ENCODE measurements at places on chromosomes 3 and 15.
A peak's percentile ranks its signal among the peaks of the same experiment; 100 is the strongest.

DNA sequence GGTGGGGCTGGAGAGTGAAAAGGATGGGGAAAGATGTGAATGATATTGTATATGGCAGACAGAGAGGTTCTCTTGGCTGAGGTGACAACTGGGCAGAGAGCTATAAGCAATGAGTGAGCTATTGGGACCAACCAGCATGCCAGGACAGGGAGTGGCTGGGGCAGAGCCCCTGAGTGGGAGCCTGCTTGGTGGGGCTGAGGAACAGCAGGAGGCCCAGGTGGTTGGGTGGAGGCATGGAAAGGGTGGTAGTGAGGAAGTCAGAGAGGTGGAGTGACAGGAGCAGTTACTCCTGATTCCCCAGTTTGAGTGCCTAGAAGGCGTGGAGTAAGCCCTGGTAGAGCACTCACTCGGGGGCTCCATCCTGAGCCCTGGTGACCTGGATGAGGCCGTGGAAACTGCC lies 15.5 kb upstream of the TNFAIP8L3 start:
- no peak for DNase-seq

GRCh38 chr3:118272991-118273390 lies 761.7 kb downstream of the IGSF11 start:
- DNase-seq = no peak

DNA sequence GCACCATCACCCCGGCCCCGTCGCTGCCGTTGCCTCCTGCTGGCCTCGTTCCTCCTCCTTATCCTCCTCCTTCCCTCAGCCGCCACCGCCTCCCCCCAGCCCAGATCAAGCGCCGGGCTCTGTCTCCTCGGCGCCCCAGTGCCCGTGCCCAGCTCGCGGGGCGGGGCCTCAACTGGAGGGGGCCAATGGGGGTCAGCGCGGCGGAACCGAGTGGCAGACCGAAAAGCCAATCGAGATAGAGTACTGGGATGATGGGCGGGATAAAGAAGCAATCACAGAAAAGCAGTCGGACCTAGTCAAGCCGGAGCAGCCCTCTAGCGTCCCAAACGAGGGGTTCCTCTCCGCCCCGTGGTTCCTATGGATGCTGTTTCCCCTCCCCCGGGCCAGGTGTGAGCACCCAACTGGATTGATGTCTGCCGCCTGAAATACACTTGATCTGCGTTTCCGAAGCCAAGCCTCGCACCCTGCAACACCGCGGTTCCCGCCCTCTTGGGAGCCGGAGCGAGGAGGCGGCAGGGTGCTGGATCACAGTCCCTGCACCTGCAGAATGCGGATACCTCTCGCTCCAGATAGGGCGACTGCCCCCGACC lies at the start of gene FRMD5:
Gene FRMD5, minus strand, starts transcription at position 121 of the 590 bp plus-strand sequence.
- DNase-seq = peak; percentile 91

DNA sequence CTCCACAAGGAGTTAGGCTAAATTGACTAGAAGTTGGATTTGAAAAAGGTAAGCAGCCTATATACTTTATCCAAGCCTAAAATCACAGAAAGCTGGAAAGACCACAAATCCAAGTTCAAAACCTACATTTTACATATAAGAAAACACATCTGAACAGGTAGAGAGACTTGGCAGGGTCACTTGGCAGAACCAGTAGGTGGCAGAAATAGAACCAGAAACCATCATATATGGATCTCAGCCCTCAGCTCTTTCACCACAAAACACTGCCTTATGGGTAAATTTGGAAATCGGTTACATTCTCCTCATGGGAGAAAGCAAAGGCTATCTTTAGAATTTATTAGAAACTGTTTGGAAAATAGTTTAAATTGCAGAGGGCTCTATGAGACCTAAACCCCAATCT lies 44.2 kb downstream of the MKRN2 start:
- DNase-seq = no peak

- no peak for DNase-seq
Measured at GRCh38 chr15:43286074-43286473, 19.3 kb upstream of the TGM5 start.

DNA sequence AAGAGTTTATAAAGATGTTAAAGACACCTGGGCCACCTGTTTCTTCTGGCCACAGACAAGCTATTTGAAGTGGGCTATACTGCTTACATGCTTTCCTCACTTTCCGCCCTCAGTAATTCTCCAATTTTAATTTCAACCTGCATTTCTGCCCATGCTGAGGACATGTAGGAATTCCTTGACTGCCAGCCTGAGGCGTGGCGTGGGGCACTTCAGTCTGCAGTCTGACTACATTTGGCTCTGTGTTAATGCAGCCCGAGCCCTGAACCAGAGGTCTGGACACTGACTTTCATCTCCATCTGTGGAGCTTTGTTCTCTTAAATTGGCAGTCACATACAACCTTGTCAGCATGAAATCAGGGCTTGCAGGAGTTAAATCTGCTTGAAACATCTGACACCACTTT lies 8.5 kb downstream of the UQCC5 start:
- no peak for DNase-seq

DNA sequence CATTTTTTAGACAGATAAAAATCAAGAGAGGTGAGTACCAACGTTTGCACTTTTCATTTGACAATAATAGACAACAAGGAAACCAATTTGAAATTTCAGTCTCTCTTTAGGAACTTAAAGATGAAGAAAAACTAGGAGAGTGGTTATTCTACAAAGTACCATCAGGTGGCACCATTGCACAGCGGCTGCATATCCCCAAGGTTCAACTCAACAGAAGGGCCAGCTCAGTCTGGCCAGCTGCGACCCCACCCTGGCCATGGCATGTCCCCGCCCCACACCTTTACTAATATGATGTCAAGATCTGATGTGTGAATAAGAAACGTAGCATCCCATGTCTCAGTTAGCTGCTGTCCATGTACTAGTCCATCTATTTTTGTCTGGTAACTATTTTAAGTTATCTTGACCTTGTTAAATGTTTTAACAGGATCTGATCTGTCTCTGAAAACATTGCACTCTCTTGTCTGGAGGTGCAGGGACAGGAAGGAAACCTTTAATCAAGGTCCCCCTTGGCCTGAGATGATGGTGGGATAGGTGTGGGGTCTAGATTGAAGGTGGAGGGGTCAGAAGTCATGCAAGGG lies 35.5 kb upstream of the CGNL1 start:
- DNase-seq = peak; percentile 17

- DNase-seq = no peak
Measured at GRCh38 chr3:155339052-155339451, 45.6 kb upstream of the STRIT1 start.

DNA sequence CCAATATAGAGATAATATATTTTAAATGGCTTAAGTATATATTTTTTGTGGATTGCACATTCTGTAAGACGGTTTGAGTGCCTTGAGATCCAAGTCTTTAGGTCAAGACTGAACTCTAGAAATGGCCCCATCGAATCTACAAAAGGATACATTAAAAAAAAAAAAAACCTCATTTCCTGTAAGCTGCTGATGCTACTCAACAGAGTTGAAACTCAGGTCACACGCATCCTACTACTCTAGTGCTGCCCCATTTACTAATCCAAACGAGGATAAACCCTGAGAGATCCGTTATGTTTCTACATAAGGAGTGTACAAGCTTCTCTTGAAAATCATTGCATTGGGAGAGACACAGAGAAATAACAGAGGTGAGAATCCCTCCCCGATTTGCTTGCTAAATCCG lies 187.3 kb downstream of the TIGIT start:
- DNase-seq = no peak

- no peak for DNase-seq
Measured at GRCh38 chr15:38205526-38206272, 46.9 kb upstream of the SPRED1 start.

GRCh38 chr3:56219894-56220805 lies 248.1 kb downstream of the ERC2 start:
- no peak for DNase-seq

DNA sequence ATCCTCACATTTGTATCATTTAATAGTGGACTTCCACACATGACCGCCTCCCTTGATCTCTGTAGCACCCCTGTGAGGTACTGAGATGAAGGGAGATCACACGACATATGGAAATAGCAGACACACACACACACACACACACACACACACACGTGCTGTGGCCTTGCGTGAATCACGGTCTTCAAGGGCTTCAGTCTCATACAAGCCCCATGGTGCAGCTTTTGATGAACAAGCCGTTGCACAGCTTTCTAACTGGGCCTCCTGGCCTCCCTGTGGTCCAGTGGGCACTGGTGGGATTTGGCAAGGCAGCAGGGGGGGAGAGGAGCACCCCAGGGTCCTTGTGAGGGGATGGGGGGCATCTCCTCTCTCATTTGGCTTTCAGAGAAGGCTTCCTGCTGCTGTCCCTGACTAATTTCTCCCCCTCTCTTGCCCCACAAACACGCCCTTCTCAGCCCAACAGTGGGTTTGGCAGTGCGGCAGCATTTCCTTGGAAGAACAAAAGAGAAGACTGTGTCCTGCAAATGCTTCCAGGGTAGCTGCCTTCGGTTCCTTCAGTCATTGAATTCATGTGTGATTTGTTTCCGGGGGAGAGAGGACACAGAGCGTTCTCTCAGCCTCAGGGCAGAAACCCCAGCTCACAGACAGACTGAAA lies 98.7 kb downstream of the SMAD6 start:
- DNase-seq = no peak

GRCh38 chr3:47802734-47803479 lies at the start of gene DHX30:
Gene DHX30, plus strand, starts transcription at chr3:47803138. Its CDS starts 7,546 bp downstream, at chr3:47810684.
- DNase-seq = peak; percentile 89

- no peak for DNase-seq
Measured at GRCh38 chr3:84042399-84043106, 916.2 kb upstream of the CADM2 start.

DNA sequence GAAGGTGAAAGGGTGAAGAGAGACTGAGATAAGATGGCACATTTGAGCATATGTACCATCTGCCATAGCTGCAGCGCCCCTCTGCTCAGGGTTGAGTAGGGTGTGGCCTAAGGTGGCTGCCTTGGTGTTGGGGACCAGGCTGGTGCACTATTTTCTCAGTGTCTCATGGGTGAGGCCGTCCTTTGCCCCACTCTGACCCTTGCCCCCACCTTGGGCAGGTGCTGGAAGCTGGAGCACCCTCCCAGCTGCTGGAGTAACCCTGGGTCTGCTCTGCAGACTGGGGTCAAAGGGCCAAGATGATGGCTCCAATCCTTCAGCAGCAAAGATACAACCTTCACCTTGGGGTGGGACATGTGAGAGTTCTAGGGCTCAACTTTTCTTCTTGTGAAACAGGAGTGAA lies 69.2 kb downstream of the DAPK2 start:
- no peak for DNase-seq

DNA sequence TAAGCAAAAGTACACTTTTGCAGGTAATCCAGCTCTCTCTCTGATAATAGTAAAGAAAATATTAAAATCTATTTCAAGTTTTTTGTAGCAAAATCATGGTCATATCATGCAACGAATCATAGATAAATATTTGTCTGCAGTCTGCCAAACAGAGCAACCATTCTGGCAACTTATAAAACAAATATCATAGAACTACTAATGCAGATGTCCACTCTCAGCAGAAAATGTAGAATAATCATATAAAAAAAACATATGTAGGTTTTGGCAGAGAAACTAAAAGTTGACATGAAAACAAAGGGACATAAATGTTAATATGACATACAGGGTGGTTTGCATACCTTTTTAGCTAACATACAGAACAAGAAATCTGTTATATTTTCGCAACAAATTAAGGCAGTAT lies 12.2 kb downstream of the TMCC1 start:
- DNase-seq = no peak

DNA sequence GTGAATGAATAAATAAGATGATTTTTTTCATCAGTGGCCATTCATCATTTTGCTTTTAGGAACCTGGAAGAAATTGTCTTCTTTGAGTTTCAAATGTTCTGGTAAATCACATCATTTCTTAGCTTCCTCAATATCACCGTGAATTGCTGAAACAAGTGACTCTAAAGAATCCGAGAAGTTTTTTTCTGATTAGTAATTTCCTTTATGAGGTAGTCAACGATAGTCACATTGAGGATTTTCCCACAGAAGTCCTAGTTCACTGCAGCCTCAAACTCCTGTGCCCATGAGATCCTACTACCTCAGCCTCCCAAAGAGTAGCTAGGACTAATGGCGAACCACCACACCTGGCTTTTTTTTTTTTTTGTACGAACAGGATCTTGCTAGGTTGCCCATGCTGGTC lies 3.6 kb upstream of the TMPRSS7 start:
- DNase-seq = no peak

- DNase-seq = peak; percentile 70
Measured at GRCh38 chr3:194485881-194486539, 792 bp downstream of the ATP13A3 start.

- no peak for DNase-seq
Measured at GRCh38 chr3:77475507-77475906, 435.6 kb downstream of the ROBO2 start.

DNA sequence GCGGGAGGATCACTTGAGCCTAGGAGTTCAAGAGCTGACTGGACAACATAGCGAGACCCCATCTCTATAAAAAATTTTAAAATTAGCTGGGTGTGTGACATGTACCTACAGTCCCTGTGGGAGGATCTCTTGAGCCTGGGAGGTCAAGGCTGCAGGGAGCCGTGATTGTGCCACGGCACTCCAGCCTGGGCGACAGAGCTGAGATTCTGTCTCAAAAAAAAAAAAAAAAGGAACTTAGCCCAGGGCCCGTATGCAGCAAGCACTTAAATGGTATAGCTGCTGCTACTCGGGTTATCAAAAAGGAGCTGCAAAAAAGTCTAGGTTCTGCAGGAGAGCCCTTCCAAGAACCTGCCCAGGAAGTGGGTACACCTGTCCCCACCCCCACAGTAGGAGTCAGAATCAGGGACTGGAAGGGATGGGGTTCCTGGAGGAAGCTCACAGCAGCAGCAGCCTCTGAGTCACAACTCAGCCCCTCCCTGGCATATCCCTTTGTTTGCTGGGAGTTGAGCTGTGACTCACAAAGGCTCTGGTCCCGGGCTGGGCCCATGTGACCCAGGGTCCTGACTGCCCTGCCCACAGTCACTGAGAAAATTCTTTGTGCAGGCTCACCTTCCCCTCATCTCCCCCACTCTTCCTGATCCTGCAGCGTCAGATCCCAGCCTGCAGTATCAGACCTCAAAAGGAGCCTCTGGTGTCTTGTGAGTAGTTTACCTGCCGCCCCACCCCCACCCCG lies at the start of gene SPATA12:
Gene SPATA12, plus strand, starts transcription at position 576 of the 733 bp plus-strand sequence. CDS start 13,031 bp downstream, outside the sequence.
- DNase-seq = no peak

DNA sequence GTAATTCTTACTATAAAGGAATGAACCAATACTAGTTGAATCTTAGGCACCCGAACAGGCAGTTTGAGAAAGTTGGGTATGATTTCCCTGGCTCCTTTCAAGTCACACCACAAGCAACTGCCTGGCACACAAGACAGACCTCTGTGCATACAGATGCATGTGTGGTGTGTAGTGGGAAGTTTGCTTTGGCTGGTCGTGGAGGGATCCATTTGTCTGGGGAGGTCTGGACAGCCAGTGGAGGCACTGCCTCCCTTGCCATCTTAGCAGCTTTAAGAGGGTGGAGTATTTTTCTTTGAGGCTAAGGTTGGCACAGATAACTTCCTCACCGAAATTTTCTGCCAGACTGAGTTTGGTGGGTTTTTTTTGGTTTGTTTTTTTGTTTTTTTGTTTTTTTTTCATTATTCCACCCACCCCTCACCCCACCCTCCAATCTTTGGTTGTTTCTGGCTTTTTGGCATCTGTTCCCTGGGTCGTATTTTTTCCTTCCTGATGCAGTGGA lies 97.1 kb downstream of the TMEM212 start:
- DNase-seq = no peak

- no peak for DNase-seq
Measured at GRCh38 chr3:114005481-114005880, 50.8 kb downstream of the CCDC191 start.

GRCh38 chr3:23175341-23176083 lies 27.6 kb upstream of the UBE2E2 start:
- DNase-seq = no peak

GRCh38 chr3:61505197-61505596 lies 56.2 kb upstream of the PTPRG start:
- no peak for DNase-seq

All from CD4-positive, alpha-beta T cell treated with Interleukin-21 for 1 hour (primary cell).